CD4-positive, alpha-beta T cell treated with Interleukin-4 for 1 hour (primary cell): ENCODE measurements at places on chromosomes 13 and 19.

- no peak for DNase-seq
Measured at GRCh38 chr19:11180346-11180745, 17.0 kb downstream of the KANK2 start.

DNA sequence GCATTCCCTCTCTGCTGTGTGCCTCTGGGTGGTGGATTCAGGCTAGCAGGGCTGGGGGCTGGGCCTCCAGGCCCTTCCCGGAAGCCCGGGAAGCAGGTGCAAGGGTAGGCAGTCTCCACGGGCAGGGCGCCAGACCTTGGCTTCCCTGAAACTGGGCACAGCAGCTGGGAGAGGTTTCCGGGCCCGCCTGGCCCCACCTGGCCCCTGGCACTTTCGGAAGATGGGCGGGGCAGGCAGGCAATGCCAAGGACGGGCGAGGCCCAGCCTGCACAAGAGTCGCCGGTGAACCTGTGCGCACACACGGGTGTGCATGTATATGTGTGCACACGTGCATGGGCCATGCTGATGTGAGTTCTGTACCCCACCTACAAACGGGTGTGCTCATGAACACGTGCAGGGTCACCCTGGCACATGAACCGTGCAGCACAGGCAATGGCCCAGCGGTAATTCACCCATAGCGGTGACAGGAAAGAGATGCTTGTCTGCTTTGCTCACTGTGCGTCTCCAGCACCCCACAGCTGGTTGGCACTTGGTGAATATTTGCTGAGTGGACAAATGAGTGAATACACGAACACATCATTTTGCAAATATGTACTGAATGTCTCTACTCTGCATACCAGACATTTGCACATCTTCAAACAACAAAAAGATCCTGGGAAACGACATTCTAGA lies 15.3 kb downstream of the GADD45B start:
- no peak for DNase-seq

GRCh38 chr13:26558987-26559386 lies 1.5 kb downstream of the WASF3 start:
- no peak for DNase-seq

DNA sequence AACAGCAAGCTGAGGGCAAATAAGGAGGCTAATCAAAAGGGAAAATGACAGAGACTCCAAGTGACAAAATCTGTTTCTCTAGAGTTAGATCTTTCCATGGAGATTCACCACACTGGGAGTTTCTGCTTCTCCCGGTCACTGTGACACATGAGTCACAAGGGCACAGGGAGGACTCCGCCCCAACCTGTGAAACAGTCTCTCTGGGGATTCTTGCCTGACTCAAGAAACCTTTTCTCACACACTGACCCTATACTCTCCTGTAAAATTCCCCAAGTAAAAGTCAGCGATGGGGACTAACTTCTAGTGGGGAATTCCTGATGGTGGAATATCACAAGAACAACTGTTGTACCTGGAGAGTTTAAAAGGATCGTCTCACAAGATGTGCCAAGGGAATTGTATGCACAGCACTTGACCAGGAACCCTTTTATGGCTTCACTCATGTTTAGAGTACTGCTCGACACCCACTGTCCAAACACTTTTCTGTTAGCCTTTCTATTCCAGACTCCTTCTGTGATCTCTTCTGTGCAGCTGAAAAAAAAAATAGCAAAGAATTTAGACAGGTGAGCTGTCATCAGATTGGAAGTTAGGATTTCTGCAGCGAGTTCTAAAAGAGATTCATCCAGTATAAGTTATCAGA lies 46.8 kb upstream of the URAD start:
- DNase-seq, result no peak

- DNase-seq, result no peak
Measured at GRCh38 chr13:109333893-109334651, 452.3 kb downstream of the IRS2 start.

GRCh38 chr13:91207261-91207660 lies 140.2 kb upstream of the MIR17HG start:
- DNase-seq, result no peak

DNA sequence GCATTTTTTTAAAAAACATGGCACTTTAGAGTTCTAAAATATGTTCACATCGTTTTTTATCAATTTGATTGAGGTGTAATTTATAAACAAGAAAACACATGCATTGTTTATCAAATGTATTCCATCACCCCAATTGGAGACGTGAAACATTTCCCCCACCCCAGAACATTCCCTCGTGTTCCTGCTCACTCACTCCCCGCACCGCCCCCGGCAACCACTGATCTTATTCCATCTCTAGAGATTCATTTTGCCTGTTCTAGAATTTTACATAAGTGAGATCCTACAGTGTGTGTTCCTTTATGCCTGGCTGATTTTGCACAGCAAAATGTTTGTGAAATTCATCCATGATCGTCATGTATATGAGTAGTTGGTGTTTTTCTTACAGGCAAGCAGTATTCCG lies 50.5 kb upstream of the KCTD15 start:
- no peak for DNase-seq

GRCh38 chr19:10390652-10391286 lies 10.4 kb upstream of the TYK2 start:
- DNase-seq, result peak; percentile 75

DNA sequence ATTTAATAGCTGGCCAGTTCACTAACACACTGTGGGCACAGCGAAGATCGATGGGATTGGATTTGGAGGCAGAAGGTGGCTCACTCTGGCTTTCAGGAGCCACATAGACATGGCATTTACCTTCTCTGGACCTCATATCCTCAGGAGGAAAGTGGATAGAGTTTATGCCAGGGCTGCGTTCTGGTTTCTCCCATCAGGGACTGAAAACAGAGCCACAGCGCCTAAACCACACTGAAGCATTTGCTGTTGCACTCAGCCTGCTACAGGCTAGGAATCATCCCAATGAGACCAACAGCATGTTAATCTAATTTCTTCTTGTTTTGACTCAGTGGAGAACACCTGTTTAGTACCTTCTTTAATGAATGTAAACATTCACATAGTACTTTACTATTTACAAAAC lies 1.6 kb downstream of the CYSLTR2 start:
- DNase-seq, result no peak

DNA sequence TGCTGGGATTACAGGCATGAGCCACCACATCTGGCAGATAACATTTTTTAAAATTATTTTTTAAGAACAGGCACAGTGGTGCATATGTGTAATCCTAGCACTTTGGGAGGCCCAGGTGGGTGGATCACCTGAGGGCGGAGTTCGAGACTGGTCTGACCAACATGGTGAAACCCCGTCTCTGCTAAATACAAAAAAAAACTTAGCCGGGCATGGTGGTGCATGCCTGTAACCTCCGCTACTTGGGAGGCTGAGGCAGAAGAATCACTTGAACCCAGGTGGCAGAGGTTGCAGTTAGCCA lies 631 bp upstream of the PALM3 start:
- no peak for DNase-seq

GRCh38 chr19:48674216-48674809 lies 1.5 kb upstream of the NTN5 start:
- no peak for DNase-seq

DNA sequence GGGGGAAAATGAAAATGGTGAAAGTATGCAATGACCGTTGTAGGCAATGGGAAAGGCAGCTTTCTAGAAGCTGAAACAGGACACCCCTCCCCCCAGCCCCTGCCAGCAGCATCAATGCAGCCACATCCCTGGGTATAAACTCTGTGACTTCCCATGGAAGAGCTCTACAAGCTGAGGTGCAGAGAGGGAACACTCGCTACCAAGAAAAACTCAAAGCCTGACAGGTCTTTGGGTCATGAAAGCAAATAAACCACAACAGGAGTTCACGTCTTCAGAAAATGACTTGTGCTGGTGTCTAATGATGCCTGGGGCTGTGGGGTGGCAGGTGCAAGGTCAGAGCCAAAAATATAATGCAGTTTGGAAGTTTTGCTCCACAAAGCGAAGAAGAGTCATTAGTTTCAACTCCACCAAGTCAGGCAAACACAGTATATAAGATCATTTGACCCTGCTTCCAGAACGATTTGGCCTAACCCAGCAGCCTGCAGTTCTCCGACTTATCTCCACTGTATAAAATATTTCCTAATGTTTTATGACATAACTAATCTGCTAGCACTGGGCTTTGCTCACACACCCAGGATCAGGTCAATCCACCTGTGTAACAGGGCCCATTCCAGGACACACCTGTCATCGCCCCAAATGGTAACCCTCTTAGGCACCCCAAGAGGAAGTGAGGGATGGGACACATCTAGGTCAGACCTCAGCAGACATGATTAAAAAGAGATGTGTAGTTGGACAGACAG lies 102.1 kb downstream of the IRS2 start:
- DNase-seq, result no peak

- DNase-seq, result peak; percentile 65
Measured at GRCh38 chr19:1251330-1252220, 3.2 kb downstream of the MIDN start.

DNA sequence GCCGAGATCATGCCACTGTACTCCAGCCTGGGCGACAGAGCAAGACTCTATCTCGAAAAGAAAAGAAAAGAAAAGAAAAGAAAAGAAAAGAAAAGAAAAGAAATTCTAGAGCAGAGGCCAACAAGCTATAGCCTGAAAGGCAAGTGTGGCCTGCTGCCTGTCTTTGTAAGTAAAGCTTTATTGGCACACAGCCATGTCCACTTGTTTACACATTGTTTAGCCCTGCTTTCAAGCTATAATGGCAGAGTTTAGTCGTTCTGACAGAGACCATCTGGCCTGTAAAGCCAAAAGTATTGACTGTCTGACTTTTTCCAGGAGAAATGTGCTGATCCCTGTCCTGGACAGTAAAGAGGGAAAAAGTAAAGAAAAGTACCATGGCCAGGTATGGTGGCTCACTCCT lies 18.3 kb downstream of the NWD1 start:
- DNase-seq, result no peak

- no peak for DNase-seq
Measured at GRCh38 chr13:109773276-109773675, 13.1 kb downstream of the IRS2 start.

DNA sequence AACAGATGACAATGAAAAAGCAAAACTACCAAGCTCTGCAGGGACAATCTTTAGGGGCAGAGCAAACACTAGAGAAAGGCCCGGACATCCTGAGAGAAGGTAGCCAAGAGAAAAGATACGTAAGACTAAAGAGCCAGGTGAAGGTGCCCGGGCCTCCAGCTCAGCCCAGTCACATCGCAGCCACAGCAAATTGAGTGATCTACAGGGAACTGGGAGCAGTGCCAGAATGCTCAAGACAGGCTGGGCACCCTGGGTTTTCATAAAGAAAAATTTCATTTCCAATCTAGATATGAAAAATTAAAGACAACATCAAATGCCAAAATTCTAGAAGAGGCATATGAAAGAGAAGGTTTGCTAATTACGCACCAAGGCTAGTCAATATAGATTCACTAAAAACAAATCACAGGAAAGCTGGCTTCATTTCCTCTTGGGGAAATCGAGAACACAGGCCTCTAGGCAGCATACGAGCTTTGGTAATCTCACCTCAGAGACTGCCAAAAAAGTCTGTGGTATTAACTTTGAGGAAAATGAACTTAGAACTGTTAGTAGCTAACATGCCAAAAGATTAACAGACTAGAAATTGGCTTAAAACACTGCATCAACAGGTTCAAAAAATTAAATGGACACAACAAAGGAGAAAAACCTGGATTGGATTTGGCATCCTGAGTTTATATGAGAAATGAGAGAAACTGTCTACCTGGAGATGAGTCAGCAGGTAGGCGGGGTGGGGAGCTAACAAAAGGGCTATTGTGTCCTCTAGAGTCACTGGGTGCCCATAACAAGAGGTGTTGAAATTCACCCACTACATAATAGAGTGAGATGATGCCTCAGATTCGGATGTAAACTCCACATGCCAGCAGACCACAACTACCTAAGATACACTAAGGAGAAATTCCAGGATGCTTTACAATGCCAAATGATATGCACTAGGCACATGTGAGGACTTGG lies 6.6 kb downstream of the ANKRD10 start:
- no peak for DNase-seq

- DNase-seq, result no peak
Measured at GRCh38 chr19:21824679-21825078, 11.3 kb downstream of the ZNF43 start.

DNA sequence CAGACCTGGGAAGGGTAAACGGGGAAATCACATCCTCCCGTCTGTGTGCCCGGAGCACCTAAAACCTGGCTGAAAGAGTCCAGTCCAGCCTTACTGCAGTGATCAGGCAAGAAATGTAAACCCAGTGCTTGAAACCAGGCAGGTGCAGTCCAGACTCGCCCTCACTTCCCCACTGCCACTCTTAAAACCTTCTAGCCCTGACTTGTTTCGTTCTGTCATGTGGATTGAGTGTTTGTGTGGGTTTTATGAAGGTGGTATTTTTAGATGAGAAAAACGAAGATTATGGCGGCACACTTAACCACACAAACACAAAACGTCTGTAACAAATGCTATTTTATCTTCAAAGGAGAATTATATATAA lies 839 bp upstream of the CKAP2 start:
- DNase-seq, result peak; percentile 35

- no peak for DNase-seq
Measured at GRCh38 chr13:48476686-48477085, 56.2 kb downstream of the RCBTB2 start.

- DNase-seq, result no peak
Measured at GRCh38 chr19:55068950-55069864, 6.3 kb upstream of the RDH13 start.

GRCh38 chr19:46610851-46611770 lies 10.0 kb downstream of the CALM3 start:
- peak; percentile 36 for DNase-seq

DNA sequence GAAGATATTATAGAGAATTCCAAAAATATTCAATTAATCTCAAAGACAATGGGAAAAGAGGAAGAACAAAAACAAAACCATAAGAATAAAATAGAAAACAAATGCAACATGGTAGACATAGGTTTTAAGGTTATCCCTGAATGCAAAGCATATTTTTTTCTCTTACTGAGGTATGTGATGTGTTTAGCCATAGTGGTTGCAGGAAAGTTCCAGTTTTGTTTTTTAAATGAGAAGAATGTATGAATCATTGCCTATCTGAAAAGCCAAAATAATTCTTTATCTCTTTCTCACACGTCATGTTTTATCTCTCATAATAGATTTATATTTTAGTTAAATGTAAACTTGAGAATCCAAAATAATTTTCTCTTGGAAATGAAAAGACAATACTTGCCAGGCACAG lies 2591.7 kb upstream of the PCDH20 start:
- no peak for DNase-seq

DNA sequence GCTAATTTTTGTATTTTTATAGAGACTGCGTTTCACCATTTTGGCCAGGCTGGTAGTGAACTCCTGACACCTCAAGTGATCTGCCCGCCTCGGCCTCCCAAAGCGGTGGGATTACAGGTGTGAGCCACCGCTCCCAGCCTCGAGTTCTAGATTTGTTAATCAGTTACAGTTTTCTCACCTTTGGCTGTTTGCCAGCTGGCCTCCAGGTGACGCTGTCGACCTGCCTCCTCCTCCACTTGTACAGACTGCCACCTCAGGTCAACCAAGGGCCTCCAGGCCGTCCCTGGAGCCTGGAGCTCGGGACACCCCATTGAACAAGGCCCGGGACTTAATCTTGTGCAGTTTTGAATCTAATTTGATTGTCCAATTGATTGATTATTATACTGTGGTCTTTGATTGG lies 45.5 kb downstream of the IER2 start:
- DNase-seq, result peak; percentile 75

GRCh38 chr13:109439813-109440212 lies 346.6 kb downstream of the IRS2 start:
- no peak for DNase-seq

- DNase-seq, result no peak
Measured at GRCh38 chr13:71870100-71870499, 3.1 kb upstream of the DACH1 start.

- DNase-seq, result no peak
Measured at GRCh38 chr19:48715681-48716171, 3.8 kb downstream of the MAMSTR start.
